ENCODE measurements at places on chromosomes 7 and 10. TPM values are rescaled to one million over a fixed set of nuclear protein-coding genes. Genes with fewer than 3 reads are reported as not detected.

DNA sequence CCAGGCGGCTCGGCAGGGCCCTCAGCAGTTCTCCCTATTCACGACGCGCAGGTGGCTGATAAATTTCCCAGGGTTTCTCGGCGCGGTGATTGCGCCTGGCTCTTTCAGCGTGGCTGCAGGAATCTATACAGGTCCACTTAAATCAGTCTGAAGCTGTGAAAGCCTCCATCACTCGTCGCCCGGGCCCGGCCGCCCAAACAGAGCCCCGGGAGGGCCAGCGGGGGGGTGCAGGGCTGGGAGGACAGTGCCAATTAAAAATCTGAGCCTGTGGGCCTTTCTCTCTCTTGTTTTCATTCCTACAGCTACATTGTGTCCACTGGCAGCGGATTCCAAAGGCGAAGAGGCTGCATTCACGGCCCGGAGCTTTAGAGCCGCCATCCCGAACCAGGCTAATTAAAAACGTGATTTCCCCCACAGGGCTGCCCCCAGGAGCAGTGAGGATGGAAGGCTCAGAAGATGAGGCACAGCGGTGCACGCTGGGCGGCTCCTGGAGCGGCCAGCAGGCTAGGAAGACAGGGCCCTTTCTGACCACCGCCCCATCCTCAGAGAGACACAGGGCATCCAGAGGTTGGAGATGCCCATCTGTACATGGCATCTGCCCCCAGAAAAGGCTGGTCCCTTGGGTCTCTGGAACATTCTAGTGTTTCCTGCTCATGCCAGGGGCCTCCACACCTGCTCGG lies 100.7 kb downstream of the FAM53B start:
- no peak for DNase-seq

DNA sequence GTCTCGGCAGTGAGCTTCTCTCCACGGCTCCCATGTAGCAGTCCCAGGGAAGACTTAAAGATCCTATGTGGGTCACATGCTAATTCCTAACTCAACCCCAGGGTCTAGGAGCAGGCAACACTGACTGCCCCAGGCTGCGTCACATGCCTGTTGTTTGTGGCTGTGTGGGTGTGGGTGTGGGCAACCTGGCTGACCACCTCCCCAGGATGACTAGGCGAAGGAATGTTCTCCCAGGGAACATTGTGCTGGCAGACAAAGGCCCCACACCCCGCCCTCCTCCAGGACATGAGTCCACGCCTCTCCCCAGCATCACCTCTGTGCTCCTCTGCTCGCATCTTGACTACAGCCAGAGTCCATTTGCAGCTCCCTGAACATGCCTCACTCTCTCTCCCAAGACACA lies 30.3 kb downstream of the SLC29A3 start:
- DNase-seq: no peak

GRCh38 chr10:121702351-121703320 lies 104.4 kb upstream of the FGFR2 start:
- no peak for DNase-seq

- DNase-seq: peak; percentile 85
Measured at GRCh38 chr10:32256613-32257437, 90.1 kb downstream of the EPC1 start.

DNA sequence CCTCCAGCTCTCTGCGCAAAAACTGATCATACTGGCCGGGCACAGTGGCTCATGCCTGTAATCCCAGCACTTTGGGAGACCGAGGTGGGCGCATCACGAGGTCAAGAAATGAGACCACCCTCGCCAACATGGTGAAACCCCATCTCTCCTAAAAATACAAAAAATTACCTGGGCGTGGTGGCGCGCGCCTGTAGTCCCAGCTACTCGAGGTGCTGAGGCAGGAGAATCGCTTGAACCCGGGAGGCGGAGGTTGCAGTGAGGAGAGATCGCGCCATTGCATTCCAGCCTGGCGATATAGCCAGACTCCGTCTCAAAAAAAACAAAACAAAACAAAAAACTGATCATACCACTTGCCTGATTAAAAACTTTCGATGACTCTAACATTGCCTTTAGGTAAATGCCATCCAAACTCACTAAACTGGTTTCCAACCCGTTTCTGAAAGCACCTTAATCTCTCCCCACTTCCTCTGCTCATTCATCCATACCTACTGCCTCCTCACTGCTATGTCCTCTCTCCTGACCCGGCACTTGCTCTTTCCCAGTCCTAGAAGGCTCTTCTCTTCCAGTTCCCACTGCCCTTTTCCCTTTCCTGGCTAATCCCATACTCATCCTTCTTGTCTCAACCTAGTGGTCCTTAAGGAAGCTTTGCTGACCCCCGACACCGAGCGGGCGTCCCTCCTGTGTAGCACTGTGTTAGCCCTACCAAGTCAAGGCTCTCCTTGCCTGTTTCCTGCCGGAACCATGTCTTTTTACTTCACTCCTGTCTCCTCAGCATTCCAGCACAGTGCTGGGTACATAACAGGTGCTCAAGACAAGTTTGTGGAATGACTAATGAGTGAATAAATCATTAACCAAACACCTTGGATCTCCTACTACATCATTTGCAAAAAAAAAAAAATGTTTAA lies 686 bp upstream of the MIOS start:
- DNase-seq: no peak

GRCh38 chr10:100470367-100470766 lies 7.6 kb downstream of the WNT8B start:
- no peak for DNase-seq

GRCh38 chr7:115782696-115783490 lies 247.7 kb downstream of the TFEC start:
- no peak for DNase-seq

- DNase-seq: no peak
Measured at GRCh38 chr10:62735464-62736167, 68.9 kb upstream of the ADO start.

DNA sequence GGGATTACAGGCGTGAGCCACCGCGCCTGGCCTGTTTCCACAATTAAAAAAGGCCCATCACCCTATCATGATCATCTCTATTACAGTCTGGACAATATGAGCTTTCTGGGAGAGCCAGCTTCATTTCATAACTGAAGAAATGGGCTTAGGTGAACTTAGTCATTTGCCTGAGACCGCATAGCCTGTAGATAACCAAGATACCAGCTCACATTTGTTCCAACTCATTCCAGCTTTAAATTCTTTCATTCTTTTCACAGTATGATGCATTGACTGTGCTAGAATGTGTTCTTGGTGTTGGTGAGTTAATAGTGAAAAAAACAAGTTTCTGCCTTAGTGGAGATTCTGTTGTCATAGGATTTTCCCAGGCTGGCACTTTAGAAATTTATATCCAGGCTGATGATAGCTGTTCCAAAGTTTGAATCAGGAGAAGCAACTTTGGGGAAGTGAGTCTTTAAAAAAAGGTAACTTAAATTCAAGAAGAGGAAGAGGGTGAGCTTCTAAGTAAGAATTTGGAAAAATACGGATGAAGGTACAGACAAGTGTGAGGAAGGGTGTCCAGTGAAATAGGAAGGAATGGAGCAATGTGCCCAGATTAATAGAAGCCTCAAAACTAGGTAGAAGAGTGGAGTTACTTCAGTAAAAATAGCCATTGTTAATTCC lies 2.1 kb upstream of the H2AZ2 start:
- DNase-seq: no peak

GRCh38 chr10:31011017-31011664 lies 20.5 kb downstream of the ZNF438 start:
- DNase-seq: no peak

DNA sequence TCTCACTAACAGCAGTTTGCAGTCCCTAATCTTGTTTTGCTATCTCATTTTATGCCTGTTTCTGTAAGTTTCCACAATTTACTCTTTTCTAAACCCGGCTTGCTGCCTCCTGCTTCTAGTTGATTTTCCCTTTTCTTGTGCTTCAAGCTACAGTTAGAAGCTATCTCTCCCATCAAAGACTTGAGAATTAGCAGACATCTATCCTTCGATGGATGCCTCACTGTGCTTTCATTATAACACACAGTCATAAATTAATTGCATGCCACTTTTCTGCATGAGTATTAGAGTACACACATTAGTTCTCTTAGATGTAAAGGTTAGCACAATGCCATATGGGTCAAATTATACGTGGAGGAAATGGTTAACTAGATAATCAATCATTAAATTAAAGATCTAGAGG lies 48.7 kb downstream of the SEMA3A start:
- no peak for DNase-seq

DNA sequence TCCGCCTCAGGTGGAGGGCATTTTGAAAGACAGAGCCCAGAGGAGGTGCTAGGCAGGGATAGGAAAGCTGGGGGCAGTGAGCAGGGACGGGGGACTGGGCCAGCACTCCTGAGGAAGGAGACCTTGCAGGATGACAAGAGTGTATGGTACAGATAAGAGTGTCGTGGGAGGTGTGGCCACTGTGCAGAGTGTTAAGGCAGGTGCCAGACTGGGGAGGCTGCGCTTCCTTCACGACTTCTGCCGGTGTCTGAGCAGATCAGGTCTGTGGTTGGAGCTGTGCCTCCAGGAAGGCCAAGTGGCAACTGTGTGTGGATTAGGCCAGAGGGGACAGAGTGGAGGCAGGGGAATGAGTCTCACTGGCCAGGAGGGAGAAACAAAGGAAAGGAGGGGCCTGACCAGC lies 161.7 kb downstream of the HIBADH start:
- no peak for DNase-seq

- no peak for DNase-seq
Measured at GRCh38 chr10:45256246-45256645, 59.2 kb downstream of the OR13A1 start.

GRCh38 chr10:110061687-110062086 lies 53.9 kb downstream of the ADD3 start:
- no peak for DNase-seq

- DNase-seq: no peak
Measured at GRCh38 chr10:1413823-1414222, 323.5 kb downstream of the ADARB2 start.

- DNase-seq: no peak
Measured at GRCh38 chr7:24980534-24981170, 674 bp upstream of the OSBPL3 start.

- no peak for DNase-seq
Measured at GRCh38 chr10:86922553-86922961, 34.9 kb downstream of the MMRN2 start.

- DNase-seq: no peak
Measured at GRCh38 chr10:47300429-47300931, 483 bp downstream of the GDF10 start.

- DNase-seq: no peak
Measured at GRCh38 chr7:35802649-35803048, 1.8 kb downstream of the SEPTIN7 start.

GRCh38 chr10:30254926-30255325 lies 94.2 kb downstream of the MTPAP start:
- no peak for DNase-seq

DNA sequence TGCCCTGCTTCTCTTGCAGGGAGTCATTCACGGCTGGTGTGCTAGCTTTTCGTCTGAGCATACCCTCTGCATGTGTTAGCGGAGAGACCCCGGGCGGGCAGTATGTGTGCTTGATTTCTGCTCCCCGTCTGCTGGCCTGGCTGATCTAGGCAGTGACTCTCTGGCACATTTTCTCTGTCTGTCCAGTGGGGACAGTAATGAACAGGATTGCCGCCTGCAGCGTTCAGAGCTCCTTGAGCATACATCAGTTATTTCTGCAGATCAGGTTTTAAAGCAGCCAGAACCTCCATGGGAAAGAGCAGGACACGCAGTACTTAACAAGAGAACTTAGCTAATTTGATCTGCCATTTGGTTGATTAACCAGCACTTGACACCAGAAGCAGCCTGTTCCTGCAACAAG lies 242.5 kb downstream of the CELF2 start:
- DNase-seq: no peak

- DNase-seq: no peak
Measured at GRCh38 chr10:63543576-63543962, 22.4 kb downstream of the REEP3 start.

DNA sequence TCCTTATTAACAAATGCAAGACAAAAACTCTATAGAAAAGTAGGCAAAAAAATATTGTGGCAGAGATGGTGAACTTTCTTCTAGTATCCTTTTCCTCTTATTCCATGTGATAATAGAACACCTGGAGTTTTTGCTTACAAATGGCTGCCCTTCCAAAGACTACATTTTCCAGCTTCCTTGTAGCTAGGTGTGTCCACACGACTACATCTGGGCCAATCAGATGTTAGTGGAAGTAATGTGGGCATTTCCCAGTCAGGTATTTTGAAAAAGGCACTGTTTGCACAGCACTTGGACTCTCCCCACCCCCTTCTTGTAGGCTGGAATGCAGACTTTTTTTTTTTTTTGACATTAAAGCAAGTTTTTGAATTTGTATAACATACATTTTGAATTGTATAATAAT lies 105.5 kb upstream of the TBX20 start:
- no peak for DNase-seq

GRCh38 chr10:70660722-70661121 lies 11.6 kb upstream of the ADAMTS14 start:
- no peak for DNase-seq

DNA sequence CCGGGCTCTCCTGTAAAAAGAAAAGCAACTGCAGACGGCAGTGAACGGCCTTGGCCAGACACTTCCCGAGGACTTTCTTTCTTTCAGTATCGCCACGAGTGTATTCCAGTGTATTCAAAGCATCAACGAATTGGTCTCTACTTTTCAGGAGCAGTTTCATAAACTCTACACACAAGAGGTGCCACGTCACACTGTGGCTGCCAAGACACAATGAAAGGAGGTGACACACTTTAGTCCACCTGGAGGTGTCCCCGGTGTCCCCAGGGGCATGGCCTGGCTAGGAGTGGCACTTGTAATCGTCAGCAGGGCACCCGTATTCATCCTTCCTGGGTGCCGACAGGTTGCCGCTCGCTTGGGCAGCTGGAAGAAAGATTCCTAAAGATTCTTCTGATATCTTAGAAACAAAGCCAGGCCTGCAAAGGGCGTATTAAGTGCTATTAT lies 5.0 kb downstream of the TNS3 start:
- DNase-seq: no peak

- DNase-seq: no peak
Measured at GRCh38 chr10:71562904-71563303, 156.7 kb downstream of the C10orf105 start.

- no peak for DNase-seq
Measured at GRCh38 chr10:96721207-96721572, 876 bp upstream of the PIK3AP1 start.

- no peak for DNase-seq
Measured at GRCh38 chr7:47095946-47096345, 486.0 kb downstream of the TNS3 start.

- DNase-seq: no peak
Measured at GRCh38 chr7:69981646-69982045, 383.4 kb downstream of the AUTS2 start.

- DNase-seq: no peak
Measured at GRCh38 chr10:27743012-27743876, 2.4 kb downstream of the MKX start.

PKD2L1 gene
- total RNA-seq: not detected

PRLHR gene
- not detected for total RNA-seq

CTAGE15 gene
- total RNA-seq: not detected

SEMA3C gene
- total RNA-seq: 60.8 TPM

NEUROD6 gene
- total RNA-seq: not detected

PDE1C gene
- 220 TPM for total RNA-seq

ANLN gene
- 0.57 TPM for total RNA-seq

ZNF467 gene
- total RNA-seq: 7.0 TPM

PMPCB gene
- total RNA-seq: 68.2 TPM

TMEM120A gene
- 138 TPM for total RNA-seq

OR2A2 gene
- not detected for total RNA-seq

All from cardiac septum (tissue), 1 donor.